ENCODE measurements at places on chromosomes 5 and 9.

GRCh38 chr9:121551985-121552753 lies 52.5 kb upstream of the GGTA1 start:
- DNase-seq: no peak

- DNase-seq: no peak
Observed at GRCh38 chr5:57903458-57903857, 420.8 kb upstream of the ACTBL2 start.

GRCh38 chr5:59206132-59206581 lies 623.3 kb downstream of the RAB3C start:
- DNase-seq: no peak

GRCh38 chr5:1831677-1832313 lies 30.6 kb downstream of the NDUFS6 start:
- DNase-seq: no peak

GRCh38 chr5:142110046-142110531 lies 1.5 kb downstream of the NDFIP1 start:
- DNase-seq: no peak

- no peak for DNase-seq
Observed at GRCh38 chr5:125559296-125559695, 812.9 kb upstream of the ZNF608 start.

DNA sequence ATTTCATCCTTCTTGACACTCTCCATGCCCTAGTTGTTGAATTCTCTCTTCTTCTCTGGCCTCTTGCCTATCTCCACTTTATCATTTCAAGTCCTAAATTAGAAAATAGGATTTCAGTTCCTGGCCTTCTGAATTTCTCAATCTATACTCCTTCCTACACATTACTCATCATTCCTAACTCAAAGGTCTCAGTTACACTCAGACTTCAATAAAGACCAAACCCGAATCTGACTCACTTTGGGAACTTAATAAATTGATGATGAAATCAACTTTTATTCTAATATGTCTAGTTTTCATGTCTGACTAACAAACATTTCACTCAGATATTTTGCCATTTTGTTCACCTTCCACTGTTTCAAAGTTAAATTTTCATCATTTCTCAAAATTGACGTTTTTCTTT lies 113.6 kb upstream of the TSLP start:
- no peak for DNase-seq

GRCh38 chr5:134022333-134022732 lies 17.6 kb upstream of the VDAC1 start:
- DNase-seq: no peak

- no peak for DNase-seq
Observed at GRCh38 chr5:33433303-33434240, 7.2 kb upstream of the TARS1 start.

DNA sequence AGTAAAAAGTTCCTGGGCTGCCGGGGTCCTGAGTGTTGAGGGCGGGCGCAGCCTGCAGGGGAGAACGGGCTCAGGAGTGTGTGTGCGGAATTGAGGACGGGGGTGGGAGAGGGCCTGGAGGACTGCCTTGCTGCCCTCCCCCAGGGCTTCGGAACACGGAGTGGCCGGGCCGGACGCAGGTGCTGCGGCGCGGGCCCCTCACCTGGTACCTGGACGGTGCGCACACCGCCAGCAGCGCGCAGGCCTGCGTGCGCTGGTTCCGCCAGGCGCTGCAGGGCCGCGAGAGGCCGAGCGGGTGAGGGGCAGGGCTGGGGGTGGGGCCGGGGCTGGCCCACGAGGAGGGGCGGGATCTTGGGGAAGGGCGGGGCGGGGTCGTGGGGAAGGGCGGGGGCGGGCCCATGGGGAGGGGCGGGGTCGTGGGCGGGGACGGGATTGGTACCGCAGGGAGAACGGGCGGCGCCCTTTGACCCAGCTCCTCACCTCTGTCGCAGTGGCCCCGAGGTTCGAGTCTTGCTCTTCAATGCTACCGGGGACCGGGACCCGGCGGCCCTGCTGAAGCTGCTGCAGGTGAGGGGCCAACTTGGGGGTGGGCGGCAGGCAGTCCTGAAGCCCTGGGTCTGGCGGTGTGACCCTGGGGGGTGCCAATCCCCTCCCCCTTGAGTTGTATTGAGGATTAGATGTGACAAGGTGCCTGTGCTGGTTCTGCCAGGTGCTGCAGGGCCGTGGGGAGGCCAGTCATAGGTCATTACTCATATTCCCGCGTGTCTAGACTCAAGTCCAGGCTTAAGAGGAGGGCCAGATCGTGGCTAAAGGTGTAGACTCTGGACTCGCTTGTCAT lies 7.1 kb downstream of the FPGS start:
- DNase-seq: no peak

DNA sequence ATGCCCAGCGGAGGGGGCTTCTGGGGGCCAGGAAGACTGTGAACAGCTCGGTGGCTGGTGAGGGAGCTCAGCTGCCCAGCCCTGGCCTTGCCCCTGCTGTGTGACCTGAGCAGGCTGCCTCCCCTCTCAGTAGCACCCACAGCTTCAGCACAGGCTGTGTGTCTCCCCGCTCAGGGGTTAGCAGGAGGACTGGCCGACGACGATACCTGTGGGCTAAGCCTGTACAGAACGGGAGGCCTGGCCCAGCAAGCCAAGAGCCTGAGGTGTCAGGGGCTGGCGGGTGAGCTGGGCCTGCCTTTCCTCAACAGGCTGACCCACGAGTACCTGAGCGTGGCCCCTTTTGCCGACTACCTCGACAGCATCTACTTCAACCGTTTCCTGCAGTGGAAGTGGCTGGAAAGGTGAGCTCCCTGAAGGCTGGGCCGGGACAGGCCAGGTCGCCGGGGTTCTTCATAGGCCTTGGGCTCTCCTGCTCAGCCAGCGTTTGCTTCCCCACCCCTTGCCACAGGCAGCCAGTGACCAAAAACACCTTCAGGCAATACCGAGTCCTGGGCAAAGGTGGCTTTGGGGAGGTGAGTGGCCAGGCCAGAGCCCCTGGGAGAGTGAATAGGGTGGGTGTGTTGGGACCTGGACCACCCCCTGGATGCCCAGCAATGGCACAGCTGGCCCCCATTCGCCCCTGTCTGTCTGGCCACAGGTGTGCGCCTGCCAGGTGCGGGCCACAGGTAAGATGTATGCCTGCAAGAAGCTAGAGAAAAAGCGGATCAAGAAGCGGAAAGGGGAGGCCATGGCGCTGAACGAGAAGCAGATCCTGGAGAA lies 6.6 kb downstream of the GRK6 start:
- DNase-seq: no peak

DNA sequence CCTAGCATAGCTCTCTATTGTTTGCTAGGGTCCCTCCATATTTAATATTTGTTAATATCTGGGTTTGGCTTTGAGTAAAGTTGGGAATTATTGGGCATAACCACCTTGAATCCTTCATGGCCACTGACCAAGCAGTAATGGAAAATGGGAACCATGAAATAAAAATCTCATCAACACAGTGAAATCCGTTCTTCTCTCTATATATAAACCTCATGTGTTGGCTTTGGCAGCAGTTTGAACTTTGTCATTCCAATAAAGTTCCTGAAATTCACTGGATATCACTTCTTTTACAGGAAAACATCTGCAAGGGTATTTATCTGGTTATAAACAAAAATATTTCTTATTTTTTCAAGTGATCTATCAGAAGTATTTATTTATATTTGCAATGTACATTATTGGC lies 93.0 kb upstream of the MPDZ start:
- no peak for DNase-seq

GRCh38 chr5:52469420-52469819 lies 318.3 kb upstream of the ITGA1 start:
- DNase-seq: no peak

DNA sequence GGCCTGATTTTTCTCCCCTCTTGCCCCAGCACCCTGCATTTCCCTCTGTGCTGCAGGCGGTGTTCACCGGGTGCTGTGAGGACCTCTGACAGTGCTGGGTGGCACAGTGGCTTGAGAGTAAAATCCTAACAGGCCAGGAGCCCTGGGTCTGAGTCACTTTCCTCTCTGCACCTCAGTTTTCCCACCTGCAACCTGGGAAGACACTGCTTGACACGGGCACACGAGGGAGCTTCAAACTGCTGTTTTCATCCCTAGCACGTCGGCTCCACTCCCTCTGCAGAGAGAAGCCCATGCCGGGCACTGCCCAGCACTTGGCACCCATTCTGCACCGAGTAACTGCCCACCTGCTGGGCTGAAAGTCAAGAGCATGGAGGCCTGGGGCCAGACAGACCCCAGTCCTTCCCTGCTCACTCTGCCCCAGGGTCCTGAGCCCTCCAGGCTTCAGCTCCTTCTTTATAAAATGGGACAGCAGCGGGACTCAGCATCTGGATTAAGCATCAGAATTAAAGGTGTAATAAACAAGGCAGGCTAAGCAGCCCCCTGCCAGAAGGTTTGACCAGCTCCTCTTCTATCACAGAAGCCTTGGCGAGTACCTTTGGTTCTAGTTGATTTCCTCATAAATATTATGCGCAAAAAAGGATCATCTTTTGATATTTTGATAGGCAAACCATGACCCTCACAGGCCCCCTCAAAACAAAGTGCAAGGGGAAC lies 5.2 kb downstream of the GFI1B start:
- no peak for DNase-seq

DNA sequence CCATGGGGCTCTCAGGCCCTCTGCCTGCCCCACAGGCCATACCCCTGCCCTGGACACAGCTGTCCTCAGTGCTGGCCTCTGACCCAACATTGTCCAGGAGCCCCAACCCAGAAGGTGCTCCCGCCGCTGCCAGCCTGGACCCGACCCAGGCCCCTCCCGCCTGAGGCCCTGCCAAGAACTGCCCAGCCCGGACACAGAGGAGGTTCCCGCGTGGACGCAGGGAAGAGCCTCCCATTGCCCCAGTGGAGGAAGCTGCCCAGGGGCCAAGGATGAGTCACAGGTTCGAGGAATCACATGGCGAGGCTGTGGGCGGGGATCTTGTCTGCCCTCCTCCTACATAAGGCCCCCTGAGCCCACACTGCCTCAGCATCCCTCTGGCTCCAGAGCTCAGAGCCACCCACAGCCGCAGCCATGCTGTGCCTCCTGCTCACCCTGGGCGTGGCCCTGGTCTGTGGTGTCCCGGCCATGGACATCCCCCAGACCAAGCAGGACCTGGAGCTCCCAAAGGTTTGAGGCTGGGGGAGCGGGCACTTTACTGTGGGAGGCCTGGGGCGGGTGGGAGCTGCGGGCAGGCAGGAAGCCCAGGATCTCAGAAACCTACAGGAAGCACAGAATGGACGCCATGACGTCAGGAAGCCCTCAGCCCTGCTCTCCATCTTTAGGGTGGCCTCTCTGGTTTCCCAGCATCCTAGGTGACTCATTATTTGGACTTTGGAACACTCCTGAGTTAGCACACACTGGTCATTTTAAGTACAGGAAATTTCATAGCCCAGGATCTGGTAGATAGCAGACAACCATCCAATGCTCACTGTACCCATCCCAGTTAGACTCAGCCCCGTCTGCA lies at the start of gene PAEP:
Gene PAEP (plus strand): TSS at position 366 of the 844 bp plus-strand sequence.
- no peak for DNase-seq

DNA sequence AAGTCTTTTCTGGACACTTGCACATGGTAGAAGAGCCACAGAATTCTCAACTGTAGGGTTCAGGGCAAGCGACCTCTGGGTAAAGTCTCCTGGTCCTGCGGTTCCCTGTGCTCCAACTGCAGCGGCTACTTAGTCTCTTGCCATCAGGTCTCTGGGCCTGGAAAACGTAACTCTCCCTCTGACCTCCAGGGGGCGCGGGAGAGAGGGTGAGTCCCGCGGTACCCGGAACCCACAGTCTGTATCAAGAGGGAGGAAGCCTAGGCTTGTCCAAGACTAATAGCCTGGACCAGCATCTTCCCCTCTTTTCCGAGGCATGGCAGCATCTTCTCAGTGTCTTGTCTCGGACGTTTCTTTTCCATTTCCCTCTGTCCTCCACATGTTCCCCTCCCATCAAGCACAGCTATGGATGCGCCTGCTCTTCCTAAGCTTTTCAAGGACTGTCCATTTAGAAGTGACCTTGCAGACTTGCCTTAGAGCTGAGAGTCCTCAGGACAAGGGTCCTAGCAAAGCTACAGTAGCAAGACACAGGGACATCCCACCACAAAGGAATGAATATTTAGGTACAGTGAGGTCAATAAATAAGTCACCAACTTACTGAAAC lies 59.3 kb downstream of the FSTL4 start:
- DNase-seq: peak; percentile 28

GRCh38 chr9:137485343-137486140 lies 26.4 kb upstream of the NSMF start:
- DNase-seq: no peak

- no peak for DNase-seq
Observed at GRCh38 chr5:102903074-102903871, 148.2 kb downstream of the PAM start.

GRCh38 chr5:27568811-27569210 lies 530.4 kb upstream of the CDH9 start:
- DNase-seq: no peak

All from stimulated activated CD4-positive, alpha-beta T cell treated with anti-CD3 and anti-CD28 coated beads, Interleukin-1b, Interleukin-23, amount 100 ng/mL, for 1 hour (primary cell).